ENCODE measurements at places on chromosomes 4 and X.

- no peak for DNase-seq
Measured at GRCh38 chrX:104697294-104697693, 131.3 kb downstream of the IL1RAPL2 start.

DNA sequence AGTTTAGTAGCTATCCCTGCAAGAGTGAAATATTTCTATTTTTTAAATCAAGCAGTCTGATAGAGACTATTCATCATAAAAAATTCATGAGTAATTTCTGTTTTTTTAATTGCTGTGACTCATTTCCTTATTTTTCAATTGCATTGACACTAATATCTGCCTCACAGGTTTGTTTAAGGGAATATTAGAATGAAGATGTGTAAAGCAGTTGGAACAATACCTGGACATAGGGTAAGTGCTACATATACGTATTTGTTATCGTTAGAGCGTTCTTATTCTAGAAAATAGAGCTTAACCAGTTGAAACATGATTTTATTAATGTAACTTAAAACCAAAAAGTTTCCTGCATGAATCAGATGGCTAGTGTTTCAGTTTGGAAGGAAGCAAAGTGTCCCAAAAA is 2211.3 kb downstream of the PCDH7 start:
- DNase-seq, result no peak

- no peak for DNase-seq
Measured at GRCh38 chr4:6017800-6018199, 431 bp downstream of the C4orf50 start.

GRCh38 chr4:7126981-7127380 is 59.1 kb upstream of the GRPEL1 start:
- DNase-seq, result no peak

GRCh38 chr4:61356696-61357095 is 156.6 kb downstream of the ADGRL3 start:
- no peak for DNase-seq

DNA sequence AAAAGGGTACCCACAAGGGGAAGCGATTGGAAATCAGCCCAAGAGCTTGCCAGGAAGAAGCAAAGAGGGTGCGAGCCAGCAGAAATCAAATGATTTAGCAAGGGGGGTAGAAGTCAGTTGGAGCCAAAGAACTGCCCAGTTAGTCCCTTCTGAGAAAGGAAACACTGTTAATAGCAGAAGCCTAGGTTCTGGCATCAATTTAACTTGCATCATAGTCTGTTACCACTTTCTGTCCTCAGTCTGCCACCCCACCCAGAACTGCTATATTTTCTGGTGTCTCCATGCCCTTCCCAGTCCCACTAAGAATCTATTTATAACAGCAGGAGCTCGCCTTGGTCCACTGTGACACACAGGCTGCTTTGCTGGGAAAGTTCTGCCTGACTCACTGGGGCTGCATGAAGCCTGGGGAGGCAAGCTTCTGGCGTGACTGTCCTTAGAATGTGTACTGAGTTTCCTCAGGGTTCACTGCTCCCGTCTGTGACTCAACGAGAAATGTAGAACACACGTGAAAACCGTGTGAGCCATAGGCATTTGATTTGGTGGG is 157.8 kb upstream of the TTC29 start:
- no peak for DNase-seq

DNA sequence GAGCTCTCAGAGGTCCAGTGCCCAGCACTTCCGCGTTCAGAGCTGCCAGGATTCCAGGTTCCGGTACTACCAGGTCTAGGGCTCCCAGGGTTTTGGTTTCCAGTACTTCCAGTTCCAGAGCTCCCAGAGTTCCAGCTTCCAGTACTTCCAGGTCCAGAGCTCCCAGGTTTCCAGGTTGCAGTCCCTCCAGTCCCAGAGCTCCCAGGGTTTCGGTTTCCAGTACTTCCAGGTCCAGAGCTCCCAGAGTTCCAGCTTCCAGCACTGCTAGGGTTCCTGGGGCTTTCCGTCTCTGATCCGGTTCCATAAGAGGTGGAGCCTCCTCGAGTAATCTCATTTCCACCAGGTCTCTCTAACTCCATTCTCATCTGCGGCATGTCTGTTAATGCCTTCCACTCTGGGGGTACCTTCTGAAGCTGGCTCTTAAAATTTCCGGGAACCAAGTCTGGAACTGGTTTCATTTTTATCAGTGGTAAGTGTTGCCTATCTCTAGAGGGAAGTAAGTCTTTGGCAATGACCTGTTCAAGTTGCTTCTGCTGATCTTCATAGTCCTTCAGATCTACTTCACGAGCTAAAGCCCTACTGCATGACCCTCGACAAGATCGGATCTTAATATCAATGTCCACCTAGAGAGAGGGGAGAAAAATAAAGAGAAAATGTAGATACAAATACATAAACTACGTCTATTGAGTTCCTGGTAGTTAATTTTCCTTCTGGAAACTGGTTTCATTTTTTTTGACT is 4.1 kb downstream of the FGA start:
- no peak for DNase-seq

Measured in stimulated activated CD8-positive, alpha-beta memory T cell treated with anti-CD3 and anti-CD28 coated beads, Interleukin-2, amount 100 ng/mL, for 48 hours (primary cell).